ENCODE measurements at places on chromosomes 5 and 9.

DNA sequence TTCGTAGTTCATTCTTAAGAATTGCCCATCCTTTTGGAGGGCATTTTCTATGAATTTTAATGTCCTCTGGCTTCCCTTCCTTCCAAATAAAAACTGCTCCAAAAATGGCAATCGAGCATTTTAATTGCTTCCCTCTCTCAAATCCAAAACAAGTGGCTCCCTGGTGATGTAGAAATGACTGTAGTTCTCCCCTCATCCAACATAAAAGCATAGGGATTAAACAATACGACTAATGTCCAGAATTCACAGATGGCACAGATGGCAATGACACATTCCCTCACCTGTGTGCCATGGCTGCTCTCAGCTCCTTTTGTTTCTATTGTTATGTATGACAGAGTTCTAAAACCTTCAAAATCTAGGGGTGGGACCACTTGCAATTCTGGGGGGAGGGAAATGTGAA is 417.3 kb downstream of the RAB3C start:
- DNase-seq: no peak

DNA sequence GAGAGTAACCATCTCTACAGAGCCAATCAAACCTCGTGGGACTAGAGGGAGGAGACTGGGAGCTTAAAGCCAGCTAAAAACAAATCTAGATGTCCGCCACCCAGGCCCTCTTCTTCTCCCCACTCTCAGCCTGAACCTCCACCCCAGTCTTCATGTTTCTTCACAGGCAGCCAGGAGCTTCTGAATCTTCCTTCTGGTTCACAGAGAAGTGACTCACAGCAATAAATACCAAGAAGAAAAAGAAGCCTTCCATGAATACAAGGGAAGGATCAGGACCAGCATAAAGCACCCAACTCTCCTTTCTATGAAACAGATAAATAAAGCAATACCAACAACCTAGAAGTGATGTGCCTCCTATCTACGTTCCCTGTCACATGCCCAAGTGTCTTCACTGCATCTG is 103.3 kb upstream of the SLIT3 start:
- DNase-seq: no peak

GRCh38 chr9:81822301-81822865 is 105.8 kb upstream of the SPATA31D4 start:
- DNase-seq: no peak

- DNase-seq: no peak
Measured at GRCh38 chr5:176787676-176788075, 22.7 kb upstream of the UNC5A start.

DNA sequence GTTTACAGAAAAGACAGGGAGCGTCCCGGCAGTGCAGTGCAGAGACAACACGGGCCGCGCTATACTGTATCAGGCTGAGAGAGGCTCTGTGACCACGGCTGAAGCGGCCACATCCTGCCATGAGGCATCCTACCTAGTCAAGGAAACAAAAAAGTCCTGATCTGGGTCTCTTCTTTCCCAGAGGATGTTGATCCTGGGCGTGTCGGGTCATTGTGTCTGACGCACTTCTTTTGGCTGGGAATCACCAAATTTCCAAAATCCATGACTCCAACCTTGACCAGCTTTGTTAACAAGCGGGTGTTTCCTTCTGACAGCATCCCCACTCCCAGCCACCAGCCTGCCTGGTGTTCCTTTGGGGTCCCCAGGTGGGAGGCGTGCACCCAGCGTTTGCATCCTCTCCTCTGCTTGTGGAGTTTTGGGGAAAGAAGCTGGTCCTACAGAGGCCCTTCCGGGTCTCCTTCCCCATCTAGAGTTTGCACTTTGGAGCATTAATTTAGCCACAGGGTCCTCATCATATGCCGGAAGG is 91.4 kb upstream of the RAI14 start:
- no peak for DNase-seq

DNA sequence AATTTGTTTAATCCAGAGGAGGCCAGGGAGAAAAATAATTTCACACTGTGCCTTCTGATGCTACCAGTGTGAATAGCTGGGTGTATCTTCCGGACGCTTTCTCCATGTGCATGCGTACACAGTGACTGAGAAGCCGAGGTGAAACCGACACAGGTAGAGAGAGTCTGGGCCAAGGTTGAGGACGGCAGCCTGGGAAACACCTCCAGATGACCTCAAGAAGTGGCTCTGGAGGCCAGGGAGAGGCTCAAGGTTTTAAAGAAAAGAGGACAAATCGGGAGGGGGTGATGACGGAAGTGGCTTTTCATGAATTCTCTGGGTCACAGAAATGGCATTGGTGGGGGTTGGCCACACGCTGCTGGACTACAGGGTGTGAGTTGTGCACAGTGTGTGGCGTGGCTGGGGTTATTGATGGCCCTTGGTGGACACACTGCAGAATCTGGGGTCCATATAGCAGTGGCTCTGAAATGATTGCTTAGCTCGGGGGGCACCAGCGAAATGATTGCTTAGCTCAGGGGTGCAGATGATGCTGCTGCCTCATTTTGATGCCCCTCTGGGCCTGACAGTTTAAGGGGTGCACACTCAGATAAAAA is 34.1 kb upstream of the LRRC14B start:
- no peak for DNase-seq
